ENCODE measurements at places on chromosomes 7 and 10.

- DNase-seq = no peak
These were observed 230.5 kb upstream of the TMEM229A start for GRCh38 chr7:124263232-124263827.

DNA sequence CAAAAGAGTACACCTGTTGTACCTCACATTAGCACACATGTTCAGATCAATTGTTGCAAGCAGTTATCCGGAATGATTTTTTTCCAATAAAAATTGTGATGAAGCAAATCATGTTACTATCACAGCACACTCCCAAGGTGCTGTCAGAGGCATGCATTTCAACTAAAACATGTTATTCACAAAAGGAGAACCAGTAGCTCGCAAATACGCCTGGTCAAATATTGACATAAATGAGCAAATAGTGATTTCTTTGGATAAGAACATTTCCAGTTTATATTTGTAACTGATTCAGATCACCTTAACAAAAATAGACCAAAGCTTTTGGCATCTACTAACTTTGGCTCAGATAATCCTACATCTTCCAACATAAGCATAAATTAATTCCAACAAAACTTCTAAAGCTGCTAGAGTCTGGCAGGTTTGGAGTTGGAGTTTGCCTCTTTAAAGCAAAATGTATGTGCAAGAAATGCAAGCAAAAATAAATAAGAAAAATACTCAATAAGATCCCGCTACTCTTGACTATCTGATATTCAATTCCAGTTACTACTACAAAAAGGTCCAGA is 208.0 kb downstream of the SFMBT2 start:
- no peak for DNase-seq

- DNase-seq = no peak
These were observed 5.1 kb downstream of the RRP12 start for GRCh38 chr10:97396056-97396455.

GRCh38 chr10:97927622-97928021 is 78.0 kb downstream of the GOLGA7B start:
- no peak for DNase-seq

GRCh38 chr10:87658321-87658795 is 1.3 kb upstream of the PAPSS2 start:
- no peak for DNase-seq

DNA sequence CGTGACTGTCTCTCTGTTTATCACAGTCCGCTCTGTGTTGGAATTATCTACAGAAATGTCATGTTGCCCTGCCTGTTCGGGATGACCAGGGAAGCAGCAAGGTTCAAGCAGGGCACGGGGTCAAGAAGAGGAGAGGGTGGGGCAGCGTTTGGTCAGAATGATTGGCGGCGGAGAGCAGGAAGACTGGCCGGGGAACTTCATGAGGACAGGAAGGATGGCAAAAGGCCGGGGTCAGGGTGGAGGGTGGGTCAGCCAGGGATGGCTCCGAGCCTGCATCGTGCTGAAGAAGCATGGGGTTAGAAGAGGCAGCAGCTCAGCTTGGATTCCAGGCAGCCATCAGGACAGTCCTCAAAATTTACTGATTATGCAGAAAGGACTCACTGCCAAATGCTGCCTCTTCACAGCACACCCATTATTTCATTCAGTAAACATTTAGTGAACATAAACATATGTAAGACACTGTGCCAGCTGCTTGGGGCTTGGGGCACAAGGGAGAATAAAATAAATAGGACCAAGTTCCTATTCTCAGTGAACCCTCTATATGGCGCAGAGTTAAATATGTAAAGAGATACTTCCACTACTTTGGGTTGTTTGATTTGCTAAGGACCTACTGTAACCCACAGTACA is 42.8 kb downstream of the WNT2 start:
- DNase-seq = no peak

- no peak for DNase-seq
These were observed 331.8 kb downstream of the CALN1 start for GRCh38 chr7:72080341-72080766.

DNA sequence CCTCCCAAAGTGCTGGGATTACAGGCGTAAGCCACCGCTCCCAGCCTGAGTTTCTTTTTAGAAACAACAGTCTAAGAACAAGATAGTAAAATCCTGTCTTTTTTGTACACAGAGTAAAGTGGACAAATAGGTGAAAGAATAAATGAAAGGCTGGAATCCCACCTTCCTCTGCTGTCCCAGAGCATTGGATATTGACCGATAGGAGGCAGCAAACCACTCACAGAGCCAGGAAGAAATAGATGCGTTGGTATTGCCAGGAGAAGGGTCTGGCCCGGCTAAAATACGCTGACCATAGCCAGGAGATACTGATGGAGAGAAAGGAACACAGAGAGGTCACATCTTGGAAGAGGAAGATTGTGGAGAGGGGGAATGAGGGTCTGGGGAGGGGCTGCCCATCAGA is 11.4 kb upstream of the ZNF12 start:
- DNase-seq = no peak

DNA sequence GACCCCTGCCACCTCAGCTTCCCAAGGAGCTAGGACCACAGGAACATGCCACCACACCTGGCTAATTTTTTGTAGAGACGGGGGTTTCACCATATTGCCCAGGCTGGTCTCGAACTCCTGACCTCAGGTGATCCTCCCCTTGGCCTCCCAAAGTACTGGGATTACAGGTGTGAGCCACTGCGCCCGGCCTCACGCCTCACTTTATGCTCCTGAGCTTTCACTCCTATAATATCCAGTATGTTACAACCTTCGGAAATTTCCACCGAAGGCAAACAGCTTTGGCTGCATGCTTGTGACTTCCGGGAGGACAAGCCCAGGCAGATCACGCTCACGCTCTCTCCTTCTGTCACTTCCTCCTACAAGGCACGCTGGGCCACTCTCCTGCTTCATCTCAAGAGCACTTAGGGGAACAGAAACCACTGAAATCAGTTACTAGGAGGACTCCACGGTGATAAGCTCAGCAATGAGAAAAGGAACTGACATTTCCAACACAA is 4.4 kb upstream of the MAD1L1 start:
- DNase-seq = no peak

DNA sequence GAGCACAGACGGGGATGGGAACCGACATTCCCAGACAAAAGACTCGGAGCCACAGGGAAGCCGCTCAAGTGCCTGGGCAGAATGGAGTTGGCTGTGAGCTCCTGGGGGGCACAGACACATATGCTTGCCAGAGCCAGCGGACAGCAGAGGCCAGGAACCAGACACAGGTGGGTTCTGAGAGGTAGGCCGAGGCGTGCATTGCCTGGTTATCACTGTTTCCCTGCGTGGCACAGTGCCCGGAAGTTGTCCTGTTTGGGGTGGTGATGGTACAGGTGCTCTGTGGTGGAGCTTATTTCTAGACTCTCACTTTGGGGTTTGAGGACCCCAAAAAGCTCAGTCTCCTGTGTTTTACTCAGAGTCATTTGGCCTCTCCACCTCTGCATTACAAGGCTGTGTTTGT is 2.5 kb downstream of the PALD1 start:
- DNase-seq = no peak

DNA sequence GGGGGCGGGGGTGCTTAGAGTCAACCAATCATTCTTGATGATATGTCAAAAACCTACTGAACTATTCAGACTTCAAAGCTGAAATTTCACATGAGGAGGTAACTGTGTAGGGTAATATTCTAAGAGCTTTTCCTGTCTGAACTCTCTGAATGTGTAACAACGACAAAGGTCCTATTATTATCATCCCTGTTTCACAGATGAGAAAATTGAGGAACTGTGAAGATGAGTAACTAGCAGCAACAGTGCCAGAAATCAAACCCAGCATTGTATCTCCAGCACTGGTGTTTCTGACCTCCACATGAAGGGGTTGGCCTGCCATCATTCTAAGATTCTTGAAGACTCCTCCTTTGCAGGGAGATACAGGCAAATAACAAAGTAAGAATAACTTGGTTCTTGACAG is 294.7 kb upstream of the AOAH start:
- no peak for DNase-seq

DNA sequence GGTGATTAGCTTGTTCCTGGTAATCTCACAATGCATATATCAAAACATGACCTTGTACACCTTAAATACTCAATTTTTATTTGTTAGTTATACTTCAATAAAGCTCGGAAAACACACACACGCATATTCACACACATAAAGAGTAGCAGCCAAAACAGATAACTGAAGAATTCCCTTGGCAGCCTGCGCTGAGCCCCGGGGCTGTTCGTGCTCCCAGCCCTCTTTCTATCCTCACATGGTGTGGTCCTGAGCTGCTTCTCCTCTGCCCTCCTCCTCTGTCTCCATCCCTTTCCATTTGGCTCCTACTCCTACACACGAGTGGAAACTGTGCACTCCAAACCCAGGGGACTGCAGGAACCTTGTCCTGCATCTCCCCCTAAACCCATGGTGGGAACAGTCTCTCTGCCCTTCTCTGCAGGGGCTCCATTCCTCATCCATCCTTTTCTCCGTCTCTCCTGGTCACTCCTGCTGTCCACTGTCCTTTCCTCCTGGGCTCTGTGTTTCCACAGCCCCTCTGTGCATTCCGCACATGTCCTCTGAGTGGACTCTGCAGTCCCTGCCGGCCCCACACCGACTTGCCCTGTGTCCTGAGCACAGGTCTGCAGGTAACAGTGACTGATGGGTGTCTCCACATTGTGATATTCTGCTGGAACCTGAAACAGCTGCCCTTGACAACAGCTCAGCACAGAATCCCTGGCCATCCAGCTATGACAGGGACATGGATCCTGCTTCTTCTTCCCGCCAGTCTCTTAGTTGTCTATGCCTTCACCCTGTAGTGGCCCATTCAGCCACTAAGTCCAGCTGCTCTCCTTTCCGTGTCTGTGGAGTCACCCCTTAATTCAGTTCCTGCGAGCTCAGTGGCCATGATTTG is 216.8 kb upstream of the ZNF32 start:
- DNase-seq = no peak

DNA sequence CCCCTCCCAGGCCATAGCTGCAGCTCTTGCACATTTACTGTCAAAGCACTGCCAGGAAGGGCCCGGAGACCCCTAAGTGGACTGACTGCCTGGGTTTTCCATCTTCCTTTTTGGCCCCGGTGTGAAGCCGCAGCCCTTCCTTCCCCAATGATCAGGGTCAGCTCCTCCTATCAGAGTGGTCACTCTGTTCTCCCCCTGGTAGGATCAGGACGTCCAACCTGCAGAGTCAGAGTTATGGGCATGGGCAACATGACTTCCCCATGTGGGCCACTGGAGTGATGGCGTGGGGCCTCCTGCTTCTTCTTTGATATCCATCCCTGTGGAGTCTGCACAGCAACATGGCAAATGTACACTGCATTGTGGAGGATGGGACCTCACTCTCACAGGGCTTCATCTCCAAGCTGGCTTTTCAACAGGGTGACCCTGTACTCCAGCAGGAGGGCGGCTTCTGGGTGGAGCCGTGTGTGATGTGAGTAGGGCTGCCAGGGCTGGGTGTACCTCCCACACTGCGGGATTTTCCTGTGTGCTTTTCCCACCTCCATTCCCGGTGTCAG is 6.4 kb upstream of the RAMP3 start:
- no peak for DNase-seq

GRCh38 chr10:99740260-99740659 is 8.2 kb downstream of the CUTC start:
- no peak for DNase-seq

DNA sequence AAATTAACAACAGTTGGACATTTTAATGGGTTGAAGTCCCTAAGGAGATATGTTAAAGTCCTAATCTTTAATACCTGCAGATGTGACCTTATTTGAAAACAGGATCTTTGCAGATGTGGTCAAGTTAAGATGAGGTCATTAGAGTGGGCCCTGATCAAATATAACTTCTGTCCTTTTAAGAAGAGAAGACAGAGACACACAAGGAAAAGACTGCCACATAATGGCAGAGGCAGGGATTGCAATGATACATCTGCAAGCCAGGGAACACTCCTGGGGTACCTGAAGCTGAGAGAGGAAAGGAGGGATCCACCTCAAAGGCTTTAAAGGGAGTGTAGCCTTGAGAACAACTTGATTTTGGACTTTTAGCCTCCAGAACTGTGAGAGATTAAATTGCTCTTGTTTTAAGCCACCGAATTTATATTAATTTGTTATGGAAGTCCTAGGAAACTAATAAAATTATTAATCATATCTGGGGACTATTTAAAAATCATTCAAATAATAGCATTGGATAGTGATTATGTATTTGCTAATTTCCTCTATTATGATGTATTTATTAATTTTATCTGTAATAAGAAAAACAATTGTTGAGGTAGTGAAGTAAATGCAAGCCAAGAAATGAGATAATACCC is 700.0 kb upstream of the PCDH15 start:
- DNase-seq = peak; percentile 16

- no peak for DNase-seq
These were observed 120.1 kb upstream of the NOBOX start for GRCh38 chr7:144523621-144524020.

DNA sequence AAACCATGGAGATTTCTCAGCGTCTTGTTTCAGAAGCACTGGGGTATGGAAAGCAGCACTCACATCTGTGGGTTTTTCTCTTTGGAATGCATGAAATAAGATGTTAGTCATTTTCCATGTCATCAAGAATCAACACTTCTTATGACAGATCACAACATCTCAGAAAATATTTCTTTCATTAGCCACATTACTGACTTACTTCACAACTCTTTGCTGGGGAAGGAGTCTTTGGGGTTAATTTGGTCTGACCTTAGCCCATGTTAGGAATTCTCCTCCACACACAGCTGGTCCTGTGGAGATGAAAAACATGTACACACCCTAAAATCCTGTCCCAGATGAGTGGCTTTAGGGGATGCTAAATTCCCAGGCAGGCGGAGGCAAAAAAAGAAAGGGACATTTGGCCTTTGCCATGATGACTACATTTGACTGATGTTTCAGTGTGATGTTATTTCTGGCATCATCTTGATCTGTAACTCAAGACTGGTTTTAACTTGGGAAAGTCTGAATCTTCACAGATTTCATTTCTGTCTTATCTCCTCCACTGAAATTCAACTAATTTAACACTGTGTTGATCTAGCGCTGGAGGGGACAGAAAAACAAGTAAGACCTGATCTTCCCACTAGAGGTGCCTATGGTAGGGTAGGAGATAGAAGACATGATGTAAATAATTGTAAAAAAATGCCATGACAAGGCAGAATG is 363.2 kb downstream of the PRPF18 start:
- DNase-seq = no peak

GRCh38 chr10:73910401-73910763 is 550 bp upstream of the PLAU start:
- DNase-seq = no peak
